ENCODE measurements at places on chromosomes 7 and 10. TPM values are rescaled to one million over a fixed set of nuclear protein-coding genes. Genes with fewer than 3 reads are reported as not detected.

The ZP3 gene
- total RNA-seq: 4.0 TPM

GRCh38 chr10:17214971-17215781 is 12.9 kb upstream of the VIM start:
- DNase-seq: no peak

DNA sequence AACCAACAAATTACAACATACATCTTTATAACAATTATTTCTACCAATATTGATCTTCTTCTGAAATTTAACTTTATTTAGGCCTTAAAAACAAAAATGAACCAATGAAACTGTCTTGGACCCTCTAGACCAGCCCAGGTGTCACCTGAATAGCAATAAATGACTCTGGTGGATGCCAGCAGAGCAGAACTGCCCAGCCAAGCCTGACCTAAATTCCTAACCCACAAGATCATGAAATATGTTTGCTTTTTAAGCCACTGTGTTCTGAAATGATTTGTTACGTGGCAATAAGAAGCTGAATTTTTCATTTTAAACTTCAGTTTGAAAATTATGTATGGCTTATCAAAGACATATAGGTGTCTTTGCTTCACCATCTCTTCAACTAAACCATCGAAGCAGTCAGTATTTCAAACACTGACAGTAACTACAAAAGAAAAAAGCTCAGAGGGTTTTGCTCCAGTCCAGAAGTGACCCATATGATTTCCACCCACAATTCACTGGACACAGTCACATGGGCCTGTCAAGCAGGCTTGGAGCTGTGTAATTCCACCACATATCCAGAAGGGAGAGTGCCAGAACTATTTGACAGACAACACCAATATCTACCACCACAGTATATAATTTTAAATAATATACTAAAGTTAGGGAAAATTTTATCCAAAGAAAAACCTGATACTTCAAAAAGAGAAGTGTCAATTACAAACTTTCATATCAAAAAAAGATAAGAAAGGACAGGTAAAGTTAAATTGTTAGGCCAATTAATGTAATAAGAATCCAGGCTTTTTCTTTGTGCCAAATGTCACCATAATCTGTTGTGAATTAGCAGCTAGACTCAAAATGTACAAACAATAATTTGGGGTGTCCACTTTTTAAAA is 94.5 kb downstream of the KMT2C start:
- DNase-seq: no peak

DNA sequence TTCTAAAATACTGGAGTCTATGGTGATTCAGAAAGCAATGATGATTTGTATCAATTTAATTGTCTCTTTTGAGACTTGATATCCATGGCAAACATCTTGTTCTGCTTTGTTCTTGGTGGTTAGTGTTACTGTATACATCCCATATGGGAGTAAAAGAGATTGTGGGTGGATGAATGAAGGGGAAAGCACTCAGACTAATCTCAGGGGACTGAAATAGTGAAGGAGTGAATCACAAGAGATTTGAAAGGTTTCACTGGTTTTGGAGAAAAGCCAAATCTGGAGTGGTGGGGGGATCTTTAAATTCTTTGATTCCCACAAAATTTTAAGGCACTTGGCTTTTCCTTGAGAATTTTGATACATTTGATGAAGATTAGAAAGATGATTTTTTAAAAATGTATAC is 369.4 kb downstream of the INHBA start:
- DNase-seq: no peak

The PLEKHS1 gene
- total RNA-seq: not detected

GRCh38 chr7:15686295-15686956 is at the start of gene MEOX2:
Gene MEOX2, minus strand, starts transcription at chr7:15686683. Its CDS starts 281 bp downstream, at chr7:15686402.
- peak; percentile 85 for DNase-seq

DNA sequence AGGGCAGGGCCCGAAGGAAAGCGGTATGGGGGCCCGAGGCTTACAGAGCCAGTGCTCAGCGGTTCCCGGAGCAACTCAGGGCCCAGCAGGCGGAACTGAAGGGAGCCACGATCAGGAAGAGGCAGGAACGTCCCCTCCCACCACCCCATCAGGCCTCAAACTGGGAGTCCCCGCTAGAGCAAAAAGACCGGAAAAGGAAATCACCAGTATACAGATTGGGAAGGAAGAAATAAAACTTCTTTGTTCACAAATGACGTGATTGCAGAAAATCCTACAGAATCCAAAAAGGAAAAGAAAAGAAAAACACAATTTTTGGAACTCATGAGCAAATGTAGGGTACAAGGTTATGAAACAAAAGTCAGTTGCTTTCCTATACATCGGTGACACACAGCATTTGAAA is 21.6 kb upstream of the ZFAND2A start:
- DNase-seq: no peak

DNA sequence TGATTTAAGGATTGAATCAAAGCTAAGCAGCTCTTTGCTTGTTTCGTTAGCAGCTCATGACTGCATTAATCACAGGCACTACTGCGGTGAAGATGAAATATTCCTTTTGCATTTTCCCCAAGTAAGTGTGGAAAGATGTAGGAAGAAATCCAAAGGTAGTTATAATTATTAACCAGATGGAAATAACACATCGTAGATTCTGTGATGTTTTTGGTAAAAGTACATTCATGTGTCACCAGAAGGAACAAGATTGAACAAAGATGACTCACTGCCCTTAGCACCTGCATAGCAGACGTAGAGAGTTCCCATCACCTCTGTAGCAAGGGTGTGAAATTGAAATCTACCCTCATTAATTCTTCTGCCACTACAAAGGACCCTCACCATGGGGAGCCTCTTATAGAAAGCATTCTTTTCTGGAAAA is 37.1 kb downstream of the SMURF1 start:
- DNase-seq: no peak

The RBM20 gene
- total RNA-seq: 14.2 TPM

DNA sequence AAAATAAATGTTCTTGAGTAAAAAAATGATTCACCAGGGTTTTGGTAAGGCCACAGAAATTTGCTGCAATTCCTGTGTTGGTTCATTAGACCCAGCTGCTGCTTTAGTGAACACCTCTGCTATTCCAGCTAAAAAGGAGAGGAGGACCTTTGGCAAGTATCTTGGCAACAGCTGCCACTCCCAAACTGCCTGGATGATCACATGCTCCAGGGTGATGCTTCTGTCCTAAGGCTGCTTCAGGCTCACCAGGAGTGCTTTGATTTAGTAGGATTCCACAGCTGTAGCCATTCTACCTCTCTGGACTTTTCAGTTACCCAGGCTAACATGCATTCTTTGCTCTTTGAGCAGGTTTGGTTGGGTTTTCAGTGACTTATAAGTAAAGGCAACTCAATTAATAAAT is 82.6 kb upstream of the NPVF start:
- DNase-seq: no peak

The PRLHR gene
- not detected for total RNA-seq

DNA sequence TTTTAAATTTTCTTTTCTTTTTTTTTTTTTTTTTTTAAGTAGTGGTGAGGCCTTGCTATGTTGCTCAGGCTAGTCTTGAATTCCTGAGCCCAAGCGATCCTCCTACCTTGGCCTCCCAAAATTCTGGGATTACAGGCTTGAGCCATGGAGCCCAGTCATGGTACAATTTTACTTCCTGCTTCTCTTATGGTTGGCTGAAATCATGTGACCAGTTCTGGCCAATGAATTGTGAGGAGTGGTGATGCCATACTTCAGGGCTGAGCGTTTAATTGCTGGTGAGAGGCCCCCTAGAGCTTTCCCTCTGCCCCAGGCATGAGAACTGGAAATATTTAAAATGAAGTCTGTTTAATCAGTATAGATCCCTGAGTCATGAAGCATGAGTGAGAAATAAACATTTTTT is 22.2 kb upstream of the BAIAP2L1 start:
- no peak for DNase-seq

GRCh38 chr7:25187932-25188331 is 40.4 kb downstream of the NPVF start:
- no peak for DNase-seq

The COL28A1 gene
- 2.6 TPM for total RNA-seq

The SUN3 gene
- total RNA-seq: not detected

DNA sequence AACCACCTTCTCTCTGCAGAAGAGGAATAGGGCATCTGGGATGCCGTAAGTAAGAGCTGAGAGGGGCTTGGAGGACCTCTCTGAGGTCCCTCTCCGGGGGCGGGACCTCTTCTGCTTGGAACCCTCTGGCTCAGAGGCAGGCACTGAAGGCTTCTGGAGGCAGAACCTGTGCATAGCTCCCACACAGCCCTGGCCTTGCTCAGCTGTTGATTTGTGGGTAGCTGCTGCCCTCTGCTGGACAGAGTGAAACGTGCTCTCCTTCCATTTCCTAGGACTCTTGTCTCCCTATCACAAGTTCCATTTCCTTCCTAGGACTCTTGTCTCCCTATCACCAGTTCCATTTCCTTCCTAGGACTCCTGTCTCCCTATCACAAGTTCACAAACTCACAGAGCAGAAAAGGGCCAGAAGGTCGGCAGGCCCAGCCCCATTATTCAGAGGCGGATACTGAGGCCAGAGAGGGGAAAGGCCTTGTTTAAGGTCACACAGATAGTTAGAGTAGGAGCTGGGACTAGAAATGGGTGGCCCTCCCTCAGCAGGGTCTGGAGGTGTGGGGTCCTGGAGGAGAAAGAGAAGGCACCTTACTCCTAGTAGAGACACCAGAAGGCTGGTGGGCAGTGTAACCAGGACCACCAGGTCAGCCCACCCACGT is 30.3 kb upstream of the GARS1 start:
- DNase-seq: peak; percentile 87

The SLC16A9 gene
- 2.5 TPM for total RNA-seq

The MTURN gene
- 68.6 TPM for total RNA-seq
